ENCODE measurements at places on chromosomes 11 and 22.

DNA sequence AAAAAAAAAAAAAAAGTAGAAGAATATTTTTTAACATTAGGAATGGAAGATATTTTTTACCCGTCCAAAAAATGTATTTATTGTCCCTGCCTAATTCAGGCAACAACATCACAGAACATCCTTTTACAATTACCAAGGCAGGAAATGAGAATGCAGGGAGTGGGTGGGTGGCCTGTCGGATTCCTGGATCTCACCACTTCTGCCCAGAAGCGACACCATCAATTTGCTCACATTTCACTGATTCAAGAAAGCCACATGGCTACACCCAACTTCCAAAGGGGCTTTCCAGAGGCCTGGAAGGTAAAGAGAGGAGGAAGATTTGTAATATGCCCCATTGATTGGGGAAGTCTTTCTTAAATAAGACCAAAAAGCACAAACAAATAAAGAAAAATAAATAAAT, 93.8 kb upstream of the CLPB start:
- DNase-seq: no peak

DNA sequence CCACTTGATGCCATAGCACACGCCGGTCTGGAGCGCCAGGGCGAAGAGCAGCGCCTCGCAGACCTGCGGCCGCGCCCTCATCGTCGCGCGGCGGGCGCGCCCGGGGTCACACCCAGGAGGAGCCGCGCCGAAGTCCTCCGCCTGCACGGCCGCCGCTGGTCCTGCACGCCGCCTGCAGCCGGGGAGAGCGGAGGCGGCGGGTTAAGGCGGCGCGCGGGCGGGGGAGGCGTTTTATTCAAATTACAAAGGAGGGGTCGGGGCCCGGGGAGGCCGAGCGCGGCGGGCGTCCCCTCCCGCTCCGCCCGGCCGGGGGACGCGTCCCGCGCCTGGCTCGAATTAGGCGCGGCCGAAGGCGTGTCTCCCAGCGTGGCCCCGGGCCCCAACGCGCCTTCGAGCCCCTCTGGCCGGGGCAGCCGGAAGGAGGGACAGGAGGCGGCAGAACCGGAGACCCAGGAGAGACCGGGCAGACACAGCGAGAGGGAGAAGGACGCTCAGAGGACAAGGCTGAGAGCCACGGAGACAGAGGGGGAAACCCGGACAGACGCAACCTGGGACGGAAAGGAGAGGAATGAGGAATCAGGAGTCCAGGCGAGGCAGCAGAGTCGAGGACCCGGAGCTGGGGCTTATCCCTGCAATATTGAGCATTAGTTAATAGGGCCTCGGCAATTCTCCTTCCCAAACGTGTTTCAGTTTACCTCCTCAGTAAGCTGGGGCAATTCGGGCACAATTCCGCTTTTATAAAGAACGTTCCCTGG, at the start of gene WNT11:
Gene WNT11, minus strand, starts transcription at position 176 of the 755 bp plus-strand sequence. Its CDS starts 95 bp downstream, at position 81.
- no peak for DNase-seq

DNA sequence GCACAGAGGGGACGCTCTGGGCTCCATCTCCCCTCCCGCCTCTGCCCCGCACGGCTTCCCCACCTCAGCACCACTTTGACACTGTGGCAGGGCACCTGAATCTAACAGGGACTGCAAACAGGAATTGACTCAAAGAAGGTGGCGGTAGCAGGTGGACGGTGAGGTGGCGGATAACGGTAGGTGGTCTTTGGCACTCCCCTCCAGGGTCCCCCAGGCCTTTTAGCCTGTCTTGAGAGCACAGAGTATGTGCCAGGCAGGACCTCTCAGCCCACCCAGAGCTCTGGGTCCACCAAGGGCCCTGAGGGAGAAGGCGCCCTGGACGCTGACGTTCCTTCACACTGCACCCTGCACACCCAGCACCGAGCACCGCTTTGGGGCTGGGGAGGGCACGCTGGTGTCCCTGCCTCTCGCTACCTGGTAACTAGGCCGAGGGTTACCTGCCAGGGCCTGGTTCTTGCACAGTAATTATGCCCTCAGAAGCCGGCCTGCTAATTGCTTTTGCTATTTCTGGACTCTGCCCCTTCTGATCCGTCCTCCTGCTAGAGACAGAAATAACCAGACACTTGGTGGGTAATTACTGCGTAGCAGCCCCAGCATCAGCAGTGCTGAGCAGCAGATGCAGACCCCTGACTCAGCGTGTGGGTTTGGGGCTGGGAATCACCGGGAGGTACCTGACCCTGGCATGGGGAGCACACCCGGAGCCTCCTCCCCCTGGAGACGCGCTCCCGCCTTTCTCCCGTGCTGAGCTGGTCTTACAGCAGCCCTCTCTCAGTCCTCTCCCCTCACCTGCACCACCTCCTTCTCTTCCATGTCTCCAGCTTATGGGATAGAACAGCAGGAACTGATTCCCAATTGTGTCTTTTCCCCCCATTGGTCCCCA, 103.3 kb upstream of the B3GAT1 start:
- no peak for DNase-seq

DNA sequence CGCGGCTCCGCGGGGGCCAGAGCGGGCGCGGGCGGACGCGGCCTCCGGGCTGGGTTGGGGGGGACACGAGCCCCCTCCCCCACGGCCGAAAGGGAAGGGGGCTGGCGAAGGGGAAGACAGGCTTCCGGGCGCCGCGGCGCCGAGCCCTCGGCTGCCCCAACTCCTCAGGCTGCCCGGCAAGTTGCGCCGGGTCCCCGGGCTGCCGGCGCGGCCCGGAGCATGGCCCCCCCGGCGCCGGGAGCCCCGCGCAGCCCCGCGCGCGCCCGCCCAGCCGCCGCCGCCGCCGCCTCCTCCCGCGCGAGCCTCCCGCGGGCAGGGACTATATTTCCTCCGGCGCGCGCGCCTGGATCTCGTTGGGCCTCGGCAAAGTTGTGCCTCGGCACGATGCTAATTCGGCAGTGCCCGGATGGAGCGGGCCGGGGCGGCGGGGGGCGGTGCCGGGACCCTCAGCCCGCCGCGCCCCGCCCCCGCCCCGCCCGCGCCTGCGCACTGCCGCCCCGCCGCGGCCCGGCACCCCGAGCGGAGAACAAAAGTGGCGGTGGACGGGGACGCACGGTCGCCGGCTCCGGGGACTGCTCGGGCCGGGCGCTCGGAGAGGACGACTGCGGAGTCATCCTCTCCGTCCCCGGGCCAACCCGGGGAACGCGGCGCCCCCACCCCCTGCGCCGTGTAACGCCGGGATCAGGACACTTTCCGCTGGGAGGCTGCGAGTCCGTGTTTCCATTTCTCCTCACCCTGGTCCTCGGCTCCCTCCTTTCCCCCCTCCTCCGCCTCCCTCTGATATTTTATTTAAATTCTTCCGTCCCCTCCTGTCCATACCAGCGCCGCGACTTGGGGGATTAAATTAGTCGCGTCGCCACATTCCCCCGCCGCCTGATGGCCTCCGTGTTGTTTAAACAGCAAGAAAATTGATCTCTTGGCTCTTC, at the start of gene PHF21B:
Gene PHF21B, minus strand, starts transcription at position 400 of the 926 bp plus-strand sequence. CDS start 456 bp downstream, outside the sequence.
- no peak for DNase-seq

DNA sequence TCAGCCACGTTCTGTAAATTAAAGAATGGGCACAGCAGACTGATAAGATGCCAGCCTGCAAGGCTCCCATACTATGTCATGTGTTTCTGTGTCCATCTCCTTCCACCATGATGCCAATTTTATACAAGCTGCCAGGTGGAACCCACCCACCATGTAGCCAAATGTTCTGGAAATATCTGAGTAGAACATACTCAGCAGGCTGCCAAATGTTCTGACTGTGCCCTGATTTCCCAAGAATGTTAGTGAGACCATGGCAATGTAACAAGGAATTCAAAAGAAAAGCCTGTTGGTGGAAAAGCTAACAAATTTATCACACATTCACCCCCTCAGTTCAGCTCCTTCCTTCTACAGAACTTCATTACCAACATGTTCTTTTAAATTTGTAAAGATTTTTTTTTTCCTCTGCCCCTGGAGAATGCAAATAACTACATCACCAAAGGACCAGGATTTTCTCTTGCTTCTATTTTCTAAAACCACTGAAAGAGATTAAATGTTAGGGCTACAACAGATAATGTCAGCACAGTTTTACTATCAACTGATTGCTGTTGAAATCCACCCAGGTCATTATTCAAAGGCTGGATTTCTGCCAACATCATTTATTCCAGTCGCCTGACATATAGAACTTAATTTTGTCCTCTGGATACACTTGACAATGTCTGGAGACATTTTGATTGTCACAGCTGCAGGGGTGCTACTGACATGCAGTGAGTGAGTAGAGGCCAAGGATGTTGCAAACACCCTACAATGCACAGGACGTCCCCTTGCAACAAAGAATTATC, 3.1 kb downstream of the DMC1 start:
- no peak for DNase-seq

DNA sequence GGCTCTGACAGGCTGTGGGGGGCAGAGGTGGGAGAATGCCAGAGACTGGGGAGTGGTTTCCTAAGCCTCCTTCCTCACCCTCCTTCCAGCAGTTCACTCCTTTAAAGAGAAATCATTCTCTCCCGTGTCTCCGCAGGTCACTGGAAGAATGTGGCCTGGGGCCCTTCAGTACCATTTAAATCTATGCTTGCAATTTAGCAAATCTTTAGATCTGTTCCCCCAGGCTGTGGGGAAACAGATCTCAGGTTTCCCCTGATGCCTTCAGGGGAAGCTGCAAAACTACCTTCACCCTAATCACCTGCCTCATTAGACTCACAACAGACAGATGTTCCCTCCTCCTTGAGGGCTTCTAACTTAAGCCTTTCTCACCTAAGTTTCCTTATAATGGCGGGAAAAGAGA, 55.3 kb downstream of the KIRREL3 start:
- DNase-seq: no peak

- no peak for DNase-seq
Observed at GRCh38 chr11:7545611-7546010, 31.8 kb downstream of the PPFIBP2 start.

DNA sequence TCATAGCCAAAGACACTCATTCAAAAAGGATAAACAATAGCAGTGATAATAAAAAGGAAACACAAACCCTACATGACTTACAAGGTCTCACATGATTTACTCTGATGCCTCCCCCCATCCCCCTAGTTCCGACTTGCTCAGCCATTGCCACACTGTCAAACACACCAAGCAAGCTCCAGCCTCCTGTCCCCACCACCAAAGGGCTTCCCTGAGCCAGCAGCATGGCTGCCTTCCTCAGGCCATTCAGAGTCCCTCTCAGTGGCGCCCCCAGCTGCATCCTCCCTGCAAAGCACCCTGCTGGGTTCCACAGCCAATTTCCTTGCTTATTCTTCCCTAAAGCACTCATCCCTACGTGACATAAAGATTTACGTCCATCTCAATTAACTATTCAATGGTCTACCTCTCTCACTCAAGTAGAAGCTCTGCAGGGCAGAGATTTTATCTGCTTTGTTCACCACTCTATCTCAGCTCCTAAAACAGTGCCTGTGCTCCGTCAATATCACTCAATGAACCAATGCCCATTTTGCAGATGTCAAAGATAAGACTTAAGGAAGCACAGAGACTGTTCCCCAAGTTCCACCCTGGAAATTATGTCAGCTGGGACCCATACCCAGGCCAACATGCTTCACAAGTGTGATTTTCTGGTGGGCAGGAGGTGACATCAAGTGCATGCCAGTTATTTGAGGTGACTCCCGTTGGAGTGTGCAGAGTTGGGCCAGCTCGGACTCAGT, 106.9 kb downstream of the SYN3 start:
- DNase-seq: no peak

DNA sequence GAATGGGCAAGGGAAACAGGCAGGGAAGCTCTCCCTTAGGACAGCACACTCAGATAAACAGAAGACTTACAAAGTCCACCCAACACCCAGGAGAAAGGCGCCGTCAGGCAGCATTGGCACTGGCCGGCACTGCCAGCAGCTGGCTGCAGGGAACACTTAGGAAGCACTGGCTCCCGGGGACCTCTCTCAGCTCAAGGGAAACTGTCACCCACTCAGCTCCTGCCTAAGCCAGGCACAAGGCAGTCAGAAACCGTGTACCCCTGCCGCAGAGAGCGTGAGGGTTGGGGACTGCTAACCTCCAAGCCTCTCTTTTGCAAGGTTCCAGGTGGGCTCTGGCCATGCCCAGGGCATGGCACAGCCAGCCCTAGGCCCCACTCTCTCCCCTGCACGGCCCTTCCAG, 64.7 kb downstream of the DGCR2 start:
- DNase-seq: no peak

DNA sequence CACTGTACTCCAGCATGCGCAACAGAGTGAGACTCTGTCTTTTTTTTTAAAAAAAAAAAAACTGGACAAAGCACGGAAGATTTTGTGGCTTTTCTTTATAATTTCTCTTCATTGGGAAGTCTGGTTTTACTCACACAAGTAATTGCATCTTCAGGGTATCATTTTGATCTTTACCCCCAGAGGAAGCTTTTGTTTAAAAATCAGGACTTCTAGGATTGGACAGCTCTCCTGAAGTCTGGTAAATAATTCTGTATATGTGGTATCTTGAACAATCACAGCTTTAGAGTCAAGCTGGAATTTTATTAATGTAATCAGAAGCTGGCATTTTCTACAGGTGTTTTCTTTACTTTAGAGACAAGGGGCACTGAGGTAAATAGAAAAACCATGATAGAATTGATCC, 208.1 kb upstream of the NARS2 start:
- DNase-seq: no peak

DNA sequence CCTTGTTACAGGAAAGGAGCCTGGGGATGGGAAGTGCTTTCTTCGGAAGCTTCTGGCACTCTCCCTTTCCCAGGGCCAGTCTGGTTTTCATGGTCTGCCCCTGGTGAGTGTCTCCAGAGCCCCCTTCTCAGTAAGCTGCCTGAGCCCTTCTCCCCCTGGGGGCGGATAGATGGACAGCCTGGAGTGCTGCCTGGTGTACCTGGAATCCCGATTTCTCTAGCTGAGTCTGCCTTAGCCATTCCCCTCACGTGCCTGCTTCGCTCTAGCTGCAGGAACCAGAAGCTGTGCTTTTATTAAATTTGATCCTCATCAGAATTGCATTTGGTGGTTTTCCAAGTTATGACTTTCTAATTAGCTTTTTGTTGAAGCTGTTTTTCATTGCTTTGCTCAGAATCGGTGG, 152.9 kb upstream of the NAV2 start:
- no peak for DNase-seq

GRCh38 chr11:26557666-26558065, 14.4 kb downstream of the MUC15 start:
- no peak for DNase-seq

- no peak for DNase-seq
Observed at GRCh38 chr22:16789860-16790493, 35.2 kb downstream of the XKR3 start.

GRCh38 chr11:50178737-50179136, 146.1 kb downstream of the OR4C45 start:
- DNase-seq: no peak

DNA sequence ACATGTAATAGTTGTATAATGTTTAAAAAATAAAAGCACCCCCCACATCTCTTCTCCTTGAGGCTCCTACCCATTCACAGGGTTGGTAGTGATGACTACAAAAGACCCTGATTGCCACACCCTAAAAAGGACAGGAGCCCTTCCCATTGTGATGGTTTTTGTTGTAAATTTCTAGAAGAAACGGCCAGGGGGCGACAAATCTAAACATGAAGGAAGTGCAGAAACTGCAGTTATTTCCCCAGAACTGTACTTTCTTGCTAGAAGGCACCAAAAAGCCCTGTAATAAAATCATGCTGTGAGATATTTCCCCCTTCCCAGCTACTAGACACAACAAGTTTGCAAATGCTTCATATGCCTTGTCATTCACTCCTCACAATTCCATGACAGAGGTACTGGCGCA, 10.8 kb downstream of the PRR5L start:
- DNase-seq: no peak

- no peak for DNase-seq
Observed at GRCh38 chr11:95939091-95939490, 15.2 kb upstream of the MTMR2 start.
